ENCODE measurements at places on chromosomes 13 and 19. TPM values are rescaled to one million over a fixed set of nuclear protein-coding genes. Genes with fewer than 3 reads are reported as not detected.

DNA sequence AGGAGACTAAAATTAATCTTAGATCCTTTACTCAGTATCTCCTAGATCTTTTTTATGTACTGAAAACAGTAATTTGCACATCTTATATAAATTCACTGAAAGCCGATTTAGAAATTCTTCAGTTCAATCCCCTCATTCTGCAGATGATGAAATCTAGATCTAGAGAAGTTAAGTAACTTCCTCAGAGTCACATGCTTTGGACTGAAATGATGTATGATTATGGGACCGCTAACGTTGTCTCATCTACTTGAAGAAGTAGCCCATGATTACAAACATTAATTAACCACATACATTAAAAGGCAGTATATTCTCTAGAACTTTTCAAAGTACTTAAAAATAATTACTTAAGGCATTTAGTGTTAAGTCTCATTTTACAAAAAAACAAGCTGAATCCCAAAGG is 37.8 kb downstream of the ELF1 start:
- peaks cover 83% of the 10 kb centered on the region for H3K4me1 ChIP-seq
- H3K27ac ChIP-seq: peak overlapping the region; percentile 99
- peaks cover 34% of the 10 kb centered on the region for H3K36me3 ChIP-seq
- no peaks in the 10 kb centered on the region for H3K27me3 ChIP-seq

- peaks cover 11% of the 10 kb centered on the region for H3K4me1 ChIP-seq
- no peaks in the 10 kb centered on the region for H3K36me3 ChIP-seq
- no peak overlapping the region for H3K27ac ChIP-seq
- no peak overlapping the region for H3K4me3 ChIP-seq
- peaks cover 33% of the 10 kb centered on the region for H3K27me3 ChIP-seq
These were observed 2.7 kb downstream of the CNMD start for GRCh38 chr13:52736891-52737290.

- peaks cover 1% of the 10 kb centered on the region for H3K36me3 ChIP-seq
- no peak overlapping the region for H3K27ac ChIP-seq
- H3K27me3 ChIP-seq: peaks cover 1% of the 10 kb centered on the region
- no peaks in the 10 kb centered on the region for H3K4me1 ChIP-seq
- no peak overlapping the region for H3K4me3 ChIP-seq
- no peak for DNase-seq
These were observed 64.9 kb downstream of the EDNRB start for GRCh38 chr13:77853703-77854102.

GRCh38 chr13:20713014-20713376 is 9.5 kb downstream of the IL17D start:
- H3K27ac ChIP-seq: no peak overlapping the region
- no peak overlapping the region for H3K4me3 ChIP-seq
- H3K4me1 ChIP-seq: peaks cover 5% of the 10 kb centered on the region
- no peaks in the 10 kb centered on the region for H3K36me3 ChIP-seq
- no peaks in the 10 kb centered on the region for H3K27me3 ChIP-seq
- no peak for DNase-seq

GRCh38 chr19:6421075-6422014 is 3.3 kb downstream of the KHSRP start:
- H3K4me3 ChIP-seq: no peak overlapping the region
- H3K27me3 ChIP-seq: no peaks in the 10 kb centered on the region
- H3K4me1 ChIP-seq: peaks cover 39% of the 10 kb centered on the region
- no peak for DNase-seq

- no peak overlapping the region for H3K27ac ChIP-seq
- peaks cover 13% of the 10 kb centered on the region for H3K36me3 ChIP-seq
- no peak for DNase-seq
- no peaks in the 10 kb centered on the region for H3K27me3 ChIP-seq
- peaks cover 8% of the 10 kb centered on the region for H3K4me1 ChIP-seq
- H3K4me3 ChIP-seq: no peak overlapping the region
These were observed 48.7 kb upstream of the RANBP3 start for GRCh38 chr19:6026390-6027227.

- H3K4me3 ChIP-seq: no peak overlapping the region
- H3K4me1 ChIP-seq: peaks cover 3% of the 10 kb centered on the region
- peaks cover under 1% of the 10 kb centered on the region for H3K27me3 ChIP-seq
- H3K27ac ChIP-seq: no peak overlapping the region
These were observed 219.0 kb downstream of the COG6 start for GRCh38 chr13:39874331-39875053.

- H3K4me3 ChIP-seq: no peak overlapping the region
- DNase-seq: no peak
- no peaks in the 10 kb centered on the region for H3K4me1 ChIP-seq
- H3K27me3 ChIP-seq: peaks cover 5% of the 10 kb centered on the region
- no peaks in the 10 kb centered on the region for H3K36me3 ChIP-seq
- no peak overlapping the region for H3K27ac ChIP-seq
These were observed 42.7 kb upstream of the ZNF780A start for GRCh38 chr19:40133491-40133890.

- no peak overlapping the region for H3K4me3 ChIP-seq
- H3K27ac ChIP-seq: no peak overlapping the region
- H3K36me3 ChIP-seq: no peaks in the 10 kb centered on the region
- H3K27me3 ChIP-seq: no peaks in the 10 kb centered on the region
These were observed 900.3 kb upstream of the MIR17HG start for GRCh38 chr13:90447034-90447733.

DNA sequence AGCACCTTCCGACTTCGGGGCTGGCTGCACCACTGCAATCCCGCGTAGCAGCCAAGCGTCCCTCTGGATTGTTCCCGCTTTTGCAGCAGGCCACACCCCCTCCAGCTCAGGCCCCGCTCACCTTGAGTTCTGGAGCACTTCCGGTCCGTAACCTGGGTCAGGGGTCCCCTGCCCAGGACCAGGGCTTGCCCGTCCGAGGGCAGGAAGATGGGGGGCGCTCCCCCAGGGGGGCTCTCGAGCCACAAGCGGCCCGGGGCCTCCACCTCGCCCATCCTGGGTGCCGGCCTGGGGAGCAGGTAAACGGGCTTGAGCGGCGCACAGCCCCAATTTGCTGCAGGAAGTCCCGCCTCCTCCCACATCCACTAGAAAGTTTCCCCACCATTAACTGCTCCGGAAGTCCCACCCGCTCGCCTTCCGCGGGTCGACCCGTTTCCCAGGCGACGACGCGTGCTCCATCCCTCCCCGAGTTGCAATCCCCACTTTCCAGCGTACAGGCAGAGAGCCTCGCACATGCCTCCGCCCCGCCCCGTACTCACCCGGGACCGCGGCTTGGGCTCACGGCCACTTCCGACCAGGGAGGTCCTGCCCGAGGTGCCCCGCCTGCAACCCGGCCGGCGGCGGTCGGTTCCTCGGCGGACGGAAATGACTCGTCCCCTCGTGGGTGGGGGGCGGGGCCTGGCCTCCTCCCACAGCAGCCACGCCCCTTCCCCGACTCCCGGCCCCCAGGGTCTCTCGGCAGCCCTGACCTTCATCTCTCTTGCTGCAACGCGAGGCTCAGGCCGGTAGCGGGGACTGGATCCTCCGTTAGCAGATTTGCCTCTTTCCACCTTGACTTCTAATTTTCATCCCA is at the start of gene PNKP:
PNKP (minus strand) TSS at position 644 of the 850 bp plus-strand sequence; CDS start at position 272, 372 bp downstream.
- H3K27ac ChIP-seq: no peak within 1 kb of the TSS
- H3K36me3 ChIP-seq: no peaks in the 10 kb centered on the region
- no peak within 1 kb of the TSS for H3K4me3 ChIP-seq
- peaks cover 65% of the 10 kb centered on the region for H3K4me1 ChIP-seq

- no peak overlapping the region for H3K4me3 ChIP-seq
- no peaks in the 10 kb centered on the region for H3K36me3 ChIP-seq
- peaks cover 19% of the 10 kb centered on the region for H3K4me1 ChIP-seq
- DNase-seq: no peak
These were observed 5.8 kb upstream of the KBTBD7 start for GRCh38 chr13:41200126-41200525.

- peaks cover 3% of the 10 kb centered on the region for H3K36me3 ChIP-seq
- no peaks in the 10 kb centered on the region for H3K27me3 ChIP-seq
- H3K4me1 ChIP-seq: peaks cover 15% of the 10 kb centered on the region
- no peak overlapping the region for H3K27ac ChIP-seq
- H3K4me3 ChIP-seq: peak overlapping the region; percentile 31
- DNase-seq: no peak
These were observed 1.3 kb upstream of the B3GLCT start for GRCh38 chr13:31198519-31198918.

DNA sequence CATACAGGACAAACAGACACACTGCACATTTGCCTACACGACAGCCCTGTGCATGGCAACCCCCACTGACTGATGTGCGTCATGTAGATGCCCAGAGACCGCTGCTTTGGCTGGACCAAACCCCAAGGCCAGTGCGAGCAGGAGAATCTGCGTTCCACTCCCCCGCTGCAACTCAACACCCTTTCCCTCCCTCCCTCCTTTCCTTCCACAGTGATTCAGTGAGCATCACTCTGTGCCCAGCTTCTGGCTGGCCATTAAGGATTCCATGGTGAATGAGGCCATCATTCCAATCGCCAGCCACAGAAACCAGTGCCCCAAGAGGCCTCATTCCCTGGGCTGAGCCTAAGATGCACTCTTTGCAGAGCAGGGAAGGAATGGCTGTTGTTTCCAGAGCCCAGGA is 61.6 kb downstream of the GSX1 start:
- H3K27ac ChIP-seq: no peak overlapping the region
- no peaks in the 10 kb centered on the region for H3K4me1 ChIP-seq
- H3K4me3 ChIP-seq: no peak overlapping the region
- no peaks in the 10 kb centered on the region for H3K36me3 ChIP-seq

GRCh38 chr13:30153545-30154426 is 153.6 kb downstream of the KATNAL1 start:
- H3K36me3 ChIP-seq: no peaks in the 10 kb centered on the region
- no peaks in the 10 kb centered on the region for H3K27me3 ChIP-seq
- H3K4me1 ChIP-seq: peaks cover 83% of the 10 kb centered on the region
- no peak overlapping the region for H3K27ac ChIP-seq

- no peak overlapping the region for H3K4me3 ChIP-seq
- no peaks in the 10 kb centered on the region for H3K36me3 ChIP-seq
- peaks cover 16% of the 10 kb centered on the region for H3K4me1 ChIP-seq
- no peak overlapping the region for H3K27ac ChIP-seq
- DNase-seq: no peak
These were observed 1.8 kb downstream of the LRG1 start for GRCh38 chr19:4537953-4538600.

GRCh38 chr13:90884066-90884465 is 463.4 kb upstream of the MIR17HG start:
- no peak overlapping the region for H3K27ac ChIP-seq
- no peaks in the 10 kb centered on the region for H3K4me1 ChIP-seq
- no peak for DNase-seq
- no peak overlapping the region for H3K4me3 ChIP-seq
- H3K27me3 ChIP-seq: no peaks in the 10 kb centered on the region

DNA sequence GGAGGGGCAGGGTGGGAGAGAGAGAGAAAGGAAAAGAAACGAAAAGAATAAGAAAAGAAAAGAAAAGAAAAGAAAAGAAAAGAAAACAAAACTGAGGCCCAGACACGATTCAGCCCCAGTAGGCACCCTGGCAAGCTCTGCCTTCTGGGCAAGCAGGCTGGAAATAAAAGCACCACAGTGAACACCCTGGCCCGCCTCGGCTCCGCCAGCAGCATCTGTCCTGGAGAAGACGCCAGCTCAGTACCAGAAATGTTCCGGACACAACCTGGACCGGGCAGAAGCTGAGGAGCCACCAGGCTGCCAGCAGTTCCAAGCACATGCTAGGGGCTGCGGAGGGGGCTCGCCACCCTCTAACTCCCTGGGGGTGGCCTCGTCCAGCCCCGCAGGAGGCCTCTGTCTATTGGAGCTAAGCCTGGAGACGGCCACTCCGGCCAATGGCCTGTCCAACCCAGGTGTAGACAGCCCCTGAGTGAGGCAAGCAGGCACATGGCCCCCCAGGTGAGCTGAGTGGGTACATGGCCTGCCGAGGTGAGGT is 11.4 kb upstream of the CPAMD8 start:
- H3K36me3 ChIP-seq: no peaks in the 10 kb centered on the region
- peaks cover 2% of the 10 kb centered on the region for H3K4me1 ChIP-seq
- peaks cover 2% of the 10 kb centered on the region for H3K27me3 ChIP-seq

DNA sequence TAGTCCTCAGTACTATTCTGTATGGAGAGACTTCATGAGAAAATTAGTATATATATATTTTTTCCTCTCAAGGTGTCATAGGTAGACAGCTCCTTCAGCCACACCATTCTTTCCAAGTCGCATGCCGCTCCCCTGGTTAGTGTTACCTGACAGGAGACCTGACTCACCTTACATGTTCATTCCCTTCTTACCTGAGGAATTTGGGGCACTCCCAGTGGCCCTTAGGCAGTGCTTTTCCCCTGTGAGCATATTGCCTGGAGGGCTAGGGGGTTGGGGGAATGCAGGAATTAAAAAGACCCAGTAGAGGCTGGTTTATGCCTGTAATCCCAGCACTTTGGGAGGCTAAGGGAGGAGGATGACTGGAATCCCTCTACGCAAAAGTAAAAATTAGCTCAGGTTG is 9.0 kb upstream of the ACTN4 start:
- DNase-seq: no peak
- no peak overlapping the region for H3K4me3 ChIP-seq
- H3K4me1 ChIP-seq: peaks cover 10% of the 10 kb centered on the region
- peaks cover 3% of the 10 kb centered on the region for H3K36me3 ChIP-seq
- H3K27ac ChIP-seq: no peak overlapping the region

- no peaks in the 10 kb centered on the region for H3K27me3 ChIP-seq
- no peak overlapping the region for H3K27ac ChIP-seq
- no peak overlapping the region for H3K4me3 ChIP-seq
- DNase-seq: no peak
These were observed 112.8 kb downstream of the NALCN start for GRCh38 chr13:101303521-101303920.

DNA sequence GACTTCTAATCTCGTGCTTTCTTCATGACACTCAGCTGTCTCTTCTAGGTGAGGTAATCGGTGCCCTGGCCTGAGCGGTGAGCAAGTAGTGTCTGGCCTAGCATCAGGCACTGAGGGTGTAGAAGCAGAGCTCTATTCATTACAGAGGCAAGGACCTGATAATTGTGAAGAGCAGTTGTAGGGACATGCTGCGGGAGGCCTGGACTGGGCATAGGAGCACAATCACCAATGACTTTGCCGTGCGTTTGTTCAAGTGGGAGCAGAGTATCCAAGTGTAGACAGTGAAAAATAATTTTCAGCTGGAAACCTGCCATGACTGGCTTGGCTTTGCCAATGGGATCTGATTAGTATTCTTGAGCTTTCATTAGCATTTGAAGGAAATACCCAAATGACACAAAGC is 32.1 kb upstream of the DCLK1 start:
- H3K27me3 ChIP-seq: peaks cover 10% of the 10 kb centered on the region
- H3K4me3 ChIP-seq: no peak overlapping the region
- DNase-seq: no peak
- H3K4me1 ChIP-seq: no peaks in the 10 kb centered on the region
- H3K36me3 ChIP-seq: no peaks in the 10 kb centered on the region

- no peak for DNase-seq
- H3K27ac ChIP-seq: no peak overlapping the region
- no peaks in the 10 kb centered on the region for H3K36me3 ChIP-seq
- H3K27me3 ChIP-seq: no peaks in the 10 kb centered on the region
- no peak overlapping the region for H3K4me3 ChIP-seq
These were observed 675.8 kb downstream of the DIAPH3 start for GRCh38 chr13:59487883-59488282.

- peak overlapping the region; percentile 94 for H3K27ac ChIP-seq
- H3K36me3 ChIP-seq: peaks cover 5% of the 10 kb centered on the region
- DNase-seq: peak; percentile 40
- peak overlapping the region; percentile 87 for H3K4me3 ChIP-seq
- peaks cover 35% of the 10 kb centered on the region for H3K4me1 ChIP-seq
These were observed 933 bp downstream of the TFPT start for GRCh38 chr19:54114340-54115108.

The KLK10 gene
- not detected for total RNA-seq

The PBX4 gene
- total RNA-seq: 46.0 TPM

The PROZ gene
- total RNA-seq: not detected

The CYP2B6 gene
- total RNA-seq: not detected

The URAD gene
- not detected for total RNA-seq

The FFAR2 gene
- not detected for total RNA-seq
